ENCODE measurements at places on chromosomes 2 and 18. TPM values are rescaled to one million over a fixed set of nuclear protein-coding genes. Genes with fewer than 3 reads are reported as not detected.
A peak's percentile ranks its signal among the peaks of the same experiment; 100 is the strongest.

Gene NYAP2
- total RNA-seq, result 0.30 TPM

Gene RNF144A
- total RNA-seq, result 0.94 TPM

Gene AP1S3
- 73.3 TPM for total RNA-seq

Gene SPEG
- total RNA-seq, result 55.8 TPM

Gene GALR1
- not detected for total RNA-seq

Gene CD207
- total RNA-seq, result not detected

Gene CNDP1
- total RNA-seq, result not detected

Gene ALMS1
- total RNA-seq, result 16.7 TPM

DNA sequence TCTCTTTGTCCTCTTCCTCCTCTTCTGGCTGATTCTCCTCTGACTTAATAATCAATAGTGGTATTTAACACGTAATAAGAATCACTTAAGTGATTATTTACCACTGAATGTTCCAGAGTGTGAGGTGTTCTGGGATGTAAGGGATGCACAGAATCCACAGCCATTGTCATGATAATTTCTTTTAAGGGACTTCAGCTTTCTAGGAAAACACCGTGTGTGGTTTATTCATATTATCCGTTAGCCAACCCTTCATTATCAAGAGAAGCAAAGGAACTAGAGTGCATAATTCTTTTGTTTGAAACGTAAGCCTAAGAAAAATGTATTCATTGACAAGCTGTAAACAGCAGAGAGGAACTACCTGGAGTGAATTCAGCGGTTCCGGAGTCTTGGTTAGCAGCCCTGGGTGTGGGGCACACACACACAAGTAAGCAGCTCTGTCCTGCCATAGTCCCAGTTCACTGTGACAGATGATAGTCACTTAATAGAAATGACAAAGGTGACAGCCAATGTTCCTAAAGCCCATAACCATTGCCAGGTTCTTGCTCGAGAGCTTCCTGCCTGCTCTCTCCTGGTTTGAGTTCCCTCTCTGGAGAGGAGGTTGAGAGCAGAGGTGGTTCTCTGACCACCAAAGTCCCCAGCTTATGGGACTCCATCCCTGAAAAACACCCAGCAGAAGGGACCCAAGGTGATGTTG lies 101.9 kb downstream of the ACOXL start:
- no peak for DNase-seq

- no peak for DNase-seq
These were observed 224.9 kb upstream of the EPAS1 start for GRCh38 chr2:46072101-46072820.

GRCh38 chr2:112006076-112006410 lies 49.0 kb upstream of the TMEM87B start:
- DNase-seq, result peak; percentile 78

DNA sequence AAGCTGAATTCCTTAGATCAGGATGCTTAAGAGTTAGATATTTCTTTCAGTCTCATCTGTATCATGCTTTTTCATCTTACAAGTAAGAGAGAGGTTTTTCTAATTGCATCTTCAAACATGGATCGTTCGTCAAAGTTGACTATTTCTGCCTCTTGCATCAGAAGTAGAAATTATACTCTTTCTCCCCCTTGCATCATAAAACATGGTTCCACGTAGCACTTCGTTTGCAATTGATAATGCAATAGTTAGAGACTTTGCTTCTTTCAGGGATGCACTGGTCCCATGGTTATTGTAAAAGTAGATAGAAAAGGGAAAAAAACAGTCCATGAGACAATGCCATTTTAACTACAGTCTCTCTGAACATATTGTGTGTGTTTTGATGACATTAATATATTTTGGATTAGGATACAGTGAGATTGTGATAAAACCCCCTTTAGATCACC lies 75.1 kb upstream of the PARD3B start:
- no peak for DNase-seq

- peak; percentile 92 for DNase-seq
These were observed 68.8 kb upstream of the KCTD1 start for GRCh38 chr18:26617151-26617554.

DNA sequence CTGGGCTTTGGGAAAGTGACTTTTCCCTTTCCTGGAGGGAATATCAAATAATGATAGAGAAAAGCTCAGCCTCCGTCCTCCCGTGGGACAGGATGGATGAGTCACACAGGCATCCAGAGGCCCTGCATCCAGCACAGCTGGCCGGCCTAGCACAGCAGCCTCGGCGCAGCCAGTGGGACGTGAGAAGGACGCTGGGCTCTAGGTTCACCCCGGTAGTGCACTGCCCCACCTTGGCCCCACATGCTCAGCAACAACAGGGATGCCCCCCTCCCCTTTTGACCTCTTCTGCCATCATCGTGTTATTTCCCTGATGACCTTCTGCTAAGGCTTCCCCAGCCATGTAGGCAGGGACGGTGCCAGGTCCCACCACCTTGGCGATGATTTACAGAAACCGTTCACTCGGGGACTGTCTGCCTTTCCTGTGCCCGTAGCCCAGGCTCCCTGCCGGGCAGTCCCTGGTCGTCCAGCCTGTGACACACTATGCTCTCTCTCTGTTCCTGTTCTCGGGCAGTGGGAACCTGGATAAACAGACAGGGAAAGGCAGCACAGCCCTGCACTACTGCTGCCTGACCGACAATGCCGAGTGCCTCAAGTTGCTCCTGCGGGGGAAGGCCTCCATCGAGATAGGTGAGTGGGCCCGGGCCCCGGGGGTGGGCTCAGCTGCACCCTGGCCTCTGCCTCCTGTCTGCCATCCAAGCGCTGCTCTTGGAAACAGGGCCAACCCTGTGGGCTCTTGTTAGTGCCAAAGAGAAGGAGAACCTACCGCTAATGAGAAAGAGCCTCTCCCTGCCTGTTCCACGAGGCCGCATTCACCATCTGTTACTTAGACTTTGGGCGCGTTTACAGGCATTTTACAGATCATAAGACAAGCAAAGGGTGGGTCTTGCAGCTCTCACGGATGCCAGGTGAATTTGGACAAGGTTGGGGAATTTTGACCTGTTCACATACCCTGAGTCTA lies 44.6 kb downstream of the ITGB1BP1 start:
- no peak for DNase-seq

GRCh38 chr2:60498816-60499429 lies 54.5 kb downstream of the BCL11A start:
- no peak for DNase-seq

GRCh38 chr18:54150226-54150625 lies 74.2 kb downstream of the MBD2 start:
- DNase-seq, result no peak

- DNase-seq, result no peak
These were observed 464.5 kb downstream of the THSD7B start for GRCh38 chr2:137229834-137230233.

GRCh38 chr2:191171286-191171685 lies 20.5 kb upstream of the STAT4 start:
- DNase-seq, result no peak

- DNase-seq, result no peak
These were observed 82.6 kb upstream of the TNP1 start for GRCh38 chr2:216942465-216942864.

- no peak for DNase-seq
These were observed 37.9 kb downstream of the LCLAT1 start for GRCh38 chr2:30484995-30485394.

GRCh38 chr2:26274058-26274613 lies 29.4 kb downstream of the HADHB start:
- peak; percentile 71 for DNase-seq

- DNase-seq, result no peak
These were observed 69.9 kb upstream of the KLF7 start for GRCh38 chr2:207235621-207236020.

GRCh38 chr18:8288472-8289195 lies 320.6 kb upstream of the RAB12 start:
- DNase-seq, result no peak

- no peak for DNase-seq
These were observed 7.4 kb upstream of the NGEF start for GRCh38 chr2:233020454-233020853.

DNA sequence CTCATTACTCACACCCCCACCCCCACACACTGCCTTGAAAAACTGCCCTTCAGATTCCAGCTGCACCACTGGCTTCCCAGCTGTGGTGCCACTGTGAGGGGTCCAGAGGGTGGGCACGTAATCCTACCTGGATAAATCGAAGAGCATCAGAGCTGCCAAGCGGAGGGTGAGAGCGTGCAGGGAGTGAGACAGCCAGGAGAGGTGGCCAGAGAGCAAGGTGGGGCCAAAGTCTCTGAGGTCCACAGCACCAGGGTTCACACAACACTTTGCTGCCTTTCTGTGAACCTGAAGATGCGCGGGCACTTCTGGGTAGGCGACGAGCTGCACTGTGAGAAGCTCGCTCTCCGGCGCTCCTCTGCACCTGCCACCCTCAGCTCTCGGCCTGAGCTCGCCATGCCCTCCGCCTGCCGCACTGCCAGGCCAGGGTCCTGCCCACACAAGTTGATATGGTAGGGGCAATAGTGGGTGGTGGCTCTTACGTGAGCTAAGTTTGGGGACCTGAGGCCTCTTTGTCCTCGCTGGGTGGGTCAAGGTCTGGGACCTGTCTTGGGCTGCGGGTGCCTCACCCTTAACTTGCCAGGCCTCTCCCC lies 83.9 kb downstream of the MARCO start:
- DNase-seq, result no peak

DNA sequence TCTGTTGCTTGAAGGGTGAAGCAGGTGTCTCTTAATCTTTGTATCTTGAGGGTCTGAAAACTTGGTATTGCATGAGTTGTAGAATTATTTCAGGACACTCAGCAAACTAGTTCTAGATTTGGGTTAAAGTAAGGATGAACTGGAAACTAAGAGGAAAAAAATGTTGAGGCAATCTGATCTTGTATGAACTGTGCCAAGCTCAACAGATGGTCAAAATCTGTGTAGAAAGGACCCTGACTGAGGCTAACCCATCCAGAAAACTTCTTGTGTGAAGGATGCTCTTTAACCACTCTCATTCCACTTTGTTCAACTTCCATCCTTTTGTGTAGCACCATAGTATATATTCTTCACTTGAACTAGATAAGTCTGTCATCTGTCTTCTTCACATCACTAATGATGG lies 861.7 kb downstream of the SLC4A3 start:
- no peak for DNase-seq

DNA sequence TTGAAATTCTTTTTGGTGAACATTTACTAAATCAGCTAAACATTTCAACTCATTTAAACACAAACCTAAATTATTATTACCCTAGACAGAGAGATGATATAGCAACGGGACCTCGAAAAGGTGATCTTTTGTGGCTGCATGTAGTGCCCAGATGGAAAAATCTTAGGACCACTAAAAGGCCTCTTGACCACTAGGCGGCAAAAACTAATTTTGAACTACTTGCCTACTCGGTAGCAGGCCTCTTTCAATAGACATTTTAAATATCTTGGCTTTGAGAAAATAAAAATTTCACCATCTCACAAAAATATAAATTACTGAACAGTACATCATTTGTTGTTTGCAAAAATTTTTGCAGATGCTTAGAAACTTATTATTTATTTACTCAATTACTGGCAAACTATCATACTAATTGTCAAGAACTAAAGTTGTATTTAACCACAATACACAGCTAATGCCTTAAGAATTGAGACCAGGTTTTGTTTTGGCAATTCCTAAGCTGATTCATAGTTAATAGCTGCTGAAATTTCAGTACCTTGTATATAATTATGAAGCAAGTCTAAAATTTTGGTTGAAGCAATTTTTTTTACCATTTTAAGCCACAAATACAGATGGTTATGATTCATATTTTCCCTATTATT lies 9.4 kb downstream of the COL3A1 start:
- no peak for DNase-seq

- no peak for DNase-seq
These were observed 224.0 kb downstream of the AFF3 start for GRCh38 chr2:99918389-99918788.

DNA sequence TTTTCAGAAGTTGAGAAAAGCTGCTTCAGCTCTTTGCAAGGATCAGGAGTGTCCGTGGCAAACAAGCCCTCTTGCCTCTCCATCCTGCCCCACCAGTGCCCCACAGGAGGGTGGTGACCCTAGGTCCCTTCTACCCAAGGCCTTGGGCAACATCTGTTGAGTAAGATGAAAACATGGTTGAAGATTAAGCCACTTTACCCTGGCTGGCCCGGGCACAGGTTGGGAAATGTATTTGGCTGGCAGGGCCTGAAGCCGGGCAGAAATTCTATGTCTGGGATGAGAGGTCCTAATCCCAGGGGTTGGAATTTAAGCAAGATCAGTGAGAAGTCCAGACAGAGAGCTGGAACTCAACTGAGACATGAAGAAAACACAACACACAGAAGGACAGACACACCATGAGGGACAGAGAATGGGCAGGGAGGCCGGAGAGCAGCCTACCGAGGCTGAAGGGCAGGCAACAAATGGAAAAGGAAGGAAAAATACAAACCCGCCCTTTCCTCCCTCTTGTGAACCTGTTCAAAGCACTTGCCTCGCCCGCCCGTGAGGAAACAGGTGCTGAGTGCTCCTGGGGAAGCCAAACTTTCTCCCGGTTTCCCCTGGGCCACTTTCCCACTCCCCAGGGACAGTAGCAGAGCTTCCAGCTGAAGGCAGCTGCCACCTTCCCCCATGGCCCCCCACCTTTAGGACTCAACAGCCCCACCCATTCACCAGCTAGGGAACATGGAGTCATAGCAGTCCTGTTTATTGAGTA lies 86.1 kb downstream of the TNS1 start:
- DNase-seq, result no peak

DNA sequence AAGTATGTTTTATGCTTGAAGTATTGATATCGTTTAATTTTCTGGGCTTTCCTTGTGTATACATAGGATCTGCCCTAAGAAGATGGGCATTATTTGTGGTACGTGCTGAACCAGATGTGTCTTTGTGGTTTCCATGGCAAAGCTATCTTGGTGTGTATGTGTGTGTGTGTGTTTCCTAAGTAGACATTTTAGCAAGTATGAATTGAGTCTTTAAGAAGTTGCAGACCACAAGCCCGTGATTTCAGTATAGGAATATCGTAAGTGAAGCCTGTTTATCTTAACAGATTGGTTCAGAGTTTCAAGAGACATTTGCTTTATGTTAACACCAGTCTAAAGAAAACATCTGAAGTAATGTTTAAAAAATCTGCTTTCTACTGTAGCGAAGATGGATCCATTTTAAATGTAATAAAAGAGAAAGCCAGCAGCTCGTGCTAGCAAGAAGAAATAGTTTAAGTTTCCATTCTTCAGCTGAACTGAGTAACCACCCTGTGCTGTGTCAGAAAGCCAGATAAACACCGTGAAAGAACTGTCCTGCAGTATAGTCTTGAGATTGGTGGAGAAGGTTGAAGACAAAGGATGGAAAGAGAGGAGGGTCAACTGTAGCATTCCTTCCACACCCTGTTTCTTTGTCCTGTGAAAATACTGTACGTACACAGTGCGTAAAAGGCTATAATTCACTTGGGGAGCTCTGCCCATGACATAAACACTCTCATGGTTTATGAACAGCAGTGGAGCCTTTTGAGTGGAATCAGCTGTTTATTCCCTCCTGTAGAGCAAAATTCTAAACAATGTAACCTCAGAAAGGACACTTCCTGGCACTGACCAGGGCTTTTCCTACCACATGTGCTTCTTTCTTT lies 91.9 kb upstream of the FOSL2 start:
- no peak for DNase-seq

GRCh38 chr2:164847291-164847690 lies 5.7 kb upstream of the COBLL1 start:
- DNase-seq, result no peak

GRCh38 chr18:69567813-69568488 lies 167.3 kb downstream of the DOK6 start:
- DNase-seq, result peak; percentile 4

GRCh38 chr18:73696171-73696570 lies 451.5 kb downstream of the FBXO15 start:
- no peak for DNase-seq
